Esophagus muscularis mucosa (tissue), 4 donors: ENCODE measurements at places on chromosomes 7 and 10. TPM values are rescaled to one million over a fixed set of nuclear protein-coding genes. Genes with fewer than 3 reads are reported as not detected.

DNA sequence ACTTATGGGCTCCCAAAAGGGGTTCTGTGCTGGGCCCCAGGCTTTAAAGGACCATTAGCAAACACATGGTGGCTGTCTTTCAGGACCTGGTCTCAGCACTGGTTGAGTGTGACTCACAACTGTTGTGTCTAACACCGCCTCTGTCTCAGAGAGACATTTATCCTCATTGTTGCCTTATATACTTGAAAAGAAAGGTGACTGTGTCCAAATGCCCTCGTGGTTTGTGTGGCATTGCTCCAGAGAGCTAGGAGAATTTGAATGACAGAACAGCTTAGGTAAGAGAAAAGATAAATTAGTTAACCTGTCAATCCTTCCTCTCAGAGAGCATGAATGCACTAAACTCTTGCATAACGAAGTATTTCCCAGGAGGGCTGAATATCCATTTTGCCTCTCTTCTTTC, 14.5 kb upstream of the FAM13C start:
- DNase-seq: no peak

GRCh38 chr10:930625-931325, 730 bp downstream of the LARP4B start:
- no peak for DNase-seq

- no peak for DNase-seq
These were observed 81.3 kb upstream of the SFMBT2 start for GRCh38 chr10:7491949-7492659.

PIK3AP1 gene
- 4.7 TPM for total RNA-seq
